ENCODE measurements at places on chromosomes 4 and X.

- DNase-seq, result no peak
Observed at GRCh38 chr4:149426461-149426860, 389.2 kb downstream of the IQCM start.

DNA sequence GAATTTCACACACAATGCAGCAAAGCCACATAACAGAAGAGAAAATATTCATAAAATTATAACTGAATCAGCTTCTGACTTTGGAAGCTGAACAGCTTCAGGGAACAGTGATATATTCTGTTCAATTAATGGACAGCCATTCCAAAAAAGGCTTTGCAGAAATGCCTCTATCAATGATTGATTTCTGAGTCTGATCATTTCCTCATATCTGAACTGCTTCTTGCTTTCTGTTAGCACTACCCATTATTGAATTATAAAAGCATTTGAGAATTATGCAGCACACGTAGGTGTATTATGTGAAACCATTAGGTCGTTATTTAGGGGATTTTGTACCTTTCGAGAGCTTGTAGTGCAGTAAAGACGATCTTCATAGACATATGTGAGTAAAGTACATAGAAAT is 159.6 kb downstream of the STIM2 start:
- no peak for DNase-seq

- peak; percentile 25 for DNase-seq
Observed at GRCh38 chr4:48780865-48781214, 761 bp upstream of the FRYL start.

DNA sequence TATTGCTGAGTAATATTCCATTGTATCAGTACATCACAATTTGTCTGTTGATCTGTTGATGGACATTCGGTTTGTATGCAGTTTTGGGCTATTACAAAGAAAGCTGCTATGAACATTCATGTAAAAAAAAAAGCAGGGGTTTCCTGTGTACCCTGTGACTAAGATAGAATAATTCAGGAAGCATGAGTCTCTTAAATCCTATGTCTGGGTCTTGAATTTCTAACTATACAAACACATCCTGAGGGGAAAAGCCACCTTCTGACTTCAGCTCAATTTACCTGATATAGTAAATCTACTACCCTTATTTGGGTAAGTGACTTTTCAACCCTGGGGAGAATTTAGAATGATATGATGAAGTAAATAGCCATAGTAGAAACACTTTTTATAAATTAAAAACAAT is 94.6 kb upstream of the FUNDC1 start:
- DNase-seq, result no peak

GRCh38 chr4:40299811-40300292 is 35.3 kb upstream of the CHRNA9 start:
- DNase-seq, result no peak

DNA sequence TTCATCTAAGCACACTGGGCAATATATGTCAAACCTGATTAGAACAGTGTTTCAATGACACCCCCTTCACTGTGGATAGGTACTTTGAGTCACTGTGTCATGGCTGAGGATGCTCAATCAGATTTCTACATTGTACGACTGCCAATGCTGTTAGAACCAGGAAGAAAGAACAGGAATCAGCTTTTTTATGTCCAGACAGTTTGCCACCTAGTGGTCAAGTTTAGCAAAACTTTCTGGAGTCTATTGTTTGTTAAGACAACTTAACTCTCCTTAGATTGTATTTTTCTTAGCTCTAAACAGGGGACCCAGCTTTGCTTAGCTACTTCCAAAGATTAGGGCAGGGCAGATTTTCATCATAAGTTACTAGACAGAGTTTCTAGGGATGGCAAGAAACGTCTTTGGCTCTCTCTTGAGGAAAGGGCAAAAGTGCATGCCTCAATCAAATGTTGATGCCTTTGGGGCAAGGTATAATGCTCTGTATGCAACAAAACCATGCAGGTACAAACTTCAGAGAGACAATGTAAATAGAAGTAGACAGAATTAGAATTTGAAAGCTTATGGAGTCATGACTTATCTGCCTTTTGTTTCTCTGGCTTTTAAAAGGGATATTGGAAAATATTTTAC is 40.5 kb upstream of the BMP3 start:
- DNase-seq, result no peak
